ENCODE measurements at places on chromosomes 4 and X.

DNA sequence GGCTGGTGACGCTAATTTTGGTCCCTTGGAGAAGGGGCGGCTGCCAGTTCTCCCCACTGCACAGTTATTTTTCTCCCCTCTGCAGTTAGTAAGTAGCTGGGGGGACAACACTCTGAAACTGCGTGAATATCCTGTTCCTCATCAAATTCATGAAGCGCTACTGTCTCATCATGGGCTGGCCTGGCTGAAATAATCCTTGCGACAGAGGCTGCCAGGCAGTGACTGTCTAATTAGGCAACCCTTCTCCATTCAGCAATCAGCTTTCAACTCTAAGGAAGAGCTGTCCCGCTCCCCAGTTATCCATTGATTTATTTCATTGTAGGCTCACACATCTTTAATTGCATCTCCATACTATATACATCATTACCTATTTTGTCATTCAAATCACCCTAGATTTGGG, 8.2 kb downstream of the SH3TC1 start:
- no peak for DNase-seq

DNA sequence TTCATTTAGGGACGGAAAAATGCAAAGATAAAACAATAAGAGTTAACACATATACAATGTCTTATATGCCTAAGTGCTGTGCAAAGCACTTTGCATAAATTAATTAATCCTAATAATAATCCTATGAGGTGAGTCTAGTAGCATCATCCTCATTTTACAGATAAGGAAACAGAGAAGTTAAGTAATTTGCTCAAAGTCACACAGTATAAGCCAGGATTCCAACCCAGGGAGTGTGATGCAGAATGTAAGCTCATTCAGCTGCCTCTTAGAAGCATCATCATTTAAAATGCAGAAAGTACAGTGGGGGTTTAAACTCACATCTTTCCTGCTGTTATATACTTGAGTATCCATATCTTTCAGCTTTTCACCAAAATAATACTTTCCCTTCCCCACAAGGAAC, 203.7 kb downstream of the LARP7 start:
- DNase-seq, result no peak

- DNase-seq, result no peak
Measured at GRCh38 chr4:36374836-36375511, 93.6 kb downstream of the DTHD1 start.

DNA sequence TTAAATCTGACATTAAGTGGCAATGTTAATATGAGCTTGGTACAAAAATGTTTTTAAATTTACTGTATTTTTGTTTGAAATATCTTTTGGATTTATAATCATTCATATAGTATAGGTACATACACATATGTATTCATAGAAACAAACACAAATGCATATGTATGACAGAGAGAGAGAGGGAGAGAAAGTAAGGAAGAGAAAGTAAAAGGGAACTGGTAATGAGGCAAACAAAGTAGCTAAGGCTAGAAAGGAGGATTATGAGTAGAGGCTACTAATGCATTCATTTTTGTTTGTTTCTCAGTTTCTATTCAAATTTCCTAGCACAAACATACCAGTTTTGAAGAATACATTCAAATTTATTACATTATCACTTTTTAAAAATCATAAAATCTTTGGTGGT, 132.4 kb downstream of the GLRA3 start:
- no peak for DNase-seq

DNA sequence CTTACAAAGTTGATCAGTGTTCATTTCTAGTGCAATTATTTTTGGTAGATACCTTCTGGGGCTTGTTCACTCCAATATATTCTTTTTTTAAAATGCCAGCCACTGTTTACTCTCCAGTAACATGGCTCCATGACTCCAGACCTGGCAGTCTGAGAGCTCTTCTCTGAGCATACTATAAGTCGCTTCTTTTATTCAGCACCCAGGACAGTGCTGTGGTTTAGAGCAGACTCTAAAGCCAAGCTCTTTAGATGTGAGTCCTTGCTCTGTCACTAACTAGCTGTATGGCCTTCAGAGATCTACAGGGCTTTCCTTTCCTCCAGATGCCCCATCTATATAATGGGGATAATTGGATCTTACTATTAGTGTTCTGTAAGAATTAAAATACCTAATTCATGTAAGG, 200.2 kb upstream of the FAM241A start:
- peak; percentile 33 for DNase-seq
